Head of caudate nucleus (tissue), 42 donors: ENCODE measurements at places on chromosomes 4 and X.

- DNase-seq = no peak
These were observed 1.3 kb downstream of the NOP14 start for GRCh38 chr4:2961811-2962441.

DNA sequence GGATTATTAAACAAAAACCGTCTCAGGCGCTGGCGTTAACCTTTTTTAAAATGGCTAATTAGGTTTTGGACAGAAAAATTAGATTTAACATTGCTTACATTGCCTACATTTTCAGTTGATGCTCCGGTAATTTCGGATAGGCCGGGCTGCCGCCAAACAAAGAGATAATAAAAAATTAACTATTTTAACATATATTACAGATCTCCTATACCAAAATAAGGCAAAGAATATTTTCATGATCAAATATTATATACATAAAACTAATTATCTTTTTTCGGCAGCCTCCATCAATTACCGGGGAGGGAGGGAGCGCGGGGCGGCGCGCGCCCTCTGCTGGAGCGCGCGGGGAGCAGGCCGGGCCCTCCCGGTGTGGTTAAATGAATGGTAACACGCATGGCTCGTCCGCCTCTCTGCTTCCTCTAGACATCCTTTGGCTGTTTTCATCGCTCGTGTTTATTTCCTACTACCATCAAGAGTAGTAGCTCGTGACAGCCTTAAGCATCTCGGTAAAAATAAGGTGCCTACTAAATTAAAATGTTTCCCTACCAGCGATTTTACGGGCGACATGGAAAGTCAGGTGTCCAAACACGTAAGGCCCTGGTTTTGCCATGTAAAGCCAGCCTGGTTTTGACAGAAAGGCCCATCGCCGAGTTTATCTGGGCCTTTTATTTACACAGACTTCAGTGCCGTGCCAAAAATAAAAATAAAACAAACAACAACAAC is 52.4 kb upstream of the TMEM33 start:
- peak; percentile 28 for DNase-seq

- no peak for DNase-seq
These were observed 182.2 kb upstream of the KCNIP4 start for GRCh38 chr4:22130741-22131140.

DNA sequence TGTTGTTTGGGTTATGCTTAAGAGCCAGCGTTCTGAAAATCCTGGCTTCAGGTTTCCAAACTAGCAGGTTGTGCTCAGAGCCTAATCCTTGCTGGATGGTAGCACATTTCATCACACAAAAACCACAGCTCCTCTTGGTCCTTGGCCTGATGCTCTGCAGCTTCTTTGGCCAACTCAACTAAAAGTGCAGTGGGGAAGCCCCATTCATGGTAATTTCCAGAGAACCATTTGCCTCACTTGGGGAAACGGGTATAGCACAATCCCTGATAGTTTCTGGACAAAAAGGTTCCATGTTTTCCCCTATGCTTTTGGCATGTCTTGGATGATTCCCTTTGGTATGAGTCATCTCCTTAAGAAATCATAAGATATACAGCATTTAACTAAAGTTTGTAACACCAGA is 78.7 kb downstream of the SYNPO2 start:
- no peak for DNase-seq

GRCh38 chr4:123653236-123653635 is 256.6 kb downstream of the SPRY1 start:
- DNase-seq = no peak

GRCh38 chr4:151329217-151330007 is 4.0 kb upstream of the SH3D19 start:
- no peak for DNase-seq

- DNase-seq = no peak
These were observed 11.1 kb downstream of the STARD8 start for GRCh38 chrX:68658530-68658929.

DNA sequence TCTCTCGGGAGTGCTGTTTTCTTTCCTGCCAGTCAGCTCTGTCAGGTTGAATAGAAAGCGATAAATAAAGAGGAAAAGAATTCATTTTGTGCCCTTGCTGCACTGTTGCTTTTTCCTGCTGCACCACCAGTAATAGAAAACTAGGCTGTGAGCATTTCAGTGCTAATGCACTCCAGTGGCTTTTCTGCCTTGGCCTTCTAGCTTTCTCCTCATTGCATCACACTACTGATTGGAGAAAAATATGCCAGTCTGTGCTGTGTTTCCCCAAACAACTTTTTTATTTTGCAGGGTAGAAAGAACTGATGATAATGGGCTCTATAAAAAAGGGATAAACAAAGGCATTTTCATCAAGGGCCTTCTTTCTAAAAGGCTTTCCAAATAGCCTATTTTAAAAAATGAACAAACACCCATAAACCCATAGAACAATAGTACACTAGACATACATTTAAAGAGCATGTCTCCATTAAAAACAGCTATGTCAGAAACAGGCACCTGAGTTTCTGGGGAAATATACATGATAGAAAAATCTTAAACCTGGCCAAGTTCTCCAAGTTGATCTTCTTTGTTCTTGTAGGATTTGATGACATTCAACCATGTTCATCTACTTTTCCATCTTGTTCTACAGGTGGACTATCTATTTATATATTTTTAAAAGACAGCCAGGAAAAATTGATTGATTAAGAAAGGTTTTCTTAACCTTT is 86.3 kb downstream of the GPRIN3 start:
- DNase-seq = no peak

DNA sequence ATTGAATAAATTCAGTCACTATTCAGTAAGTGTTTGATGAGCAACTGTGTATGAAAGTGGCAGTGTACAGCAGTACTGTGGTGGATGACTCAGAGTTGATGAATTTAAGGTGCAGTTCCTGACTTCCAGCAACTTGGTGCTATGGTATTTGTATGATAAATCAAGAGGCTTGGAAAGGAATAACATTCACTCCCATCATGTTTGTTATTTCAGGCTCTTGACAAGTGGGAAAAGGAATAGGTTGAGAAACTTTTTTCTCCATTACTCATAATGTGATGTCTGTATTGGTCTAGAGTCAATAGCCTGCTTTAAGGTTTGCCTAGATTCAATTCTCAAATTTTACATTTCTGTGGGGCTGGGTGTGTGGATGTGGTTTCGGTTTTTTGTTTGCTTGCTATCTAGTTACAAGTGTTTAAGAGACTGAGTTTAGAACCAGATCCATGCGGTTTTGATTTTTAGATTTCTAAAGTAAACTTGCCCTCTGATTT is 35.1 kb upstream of the CYP2U1 start:
- no peak for DNase-seq

DNA sequence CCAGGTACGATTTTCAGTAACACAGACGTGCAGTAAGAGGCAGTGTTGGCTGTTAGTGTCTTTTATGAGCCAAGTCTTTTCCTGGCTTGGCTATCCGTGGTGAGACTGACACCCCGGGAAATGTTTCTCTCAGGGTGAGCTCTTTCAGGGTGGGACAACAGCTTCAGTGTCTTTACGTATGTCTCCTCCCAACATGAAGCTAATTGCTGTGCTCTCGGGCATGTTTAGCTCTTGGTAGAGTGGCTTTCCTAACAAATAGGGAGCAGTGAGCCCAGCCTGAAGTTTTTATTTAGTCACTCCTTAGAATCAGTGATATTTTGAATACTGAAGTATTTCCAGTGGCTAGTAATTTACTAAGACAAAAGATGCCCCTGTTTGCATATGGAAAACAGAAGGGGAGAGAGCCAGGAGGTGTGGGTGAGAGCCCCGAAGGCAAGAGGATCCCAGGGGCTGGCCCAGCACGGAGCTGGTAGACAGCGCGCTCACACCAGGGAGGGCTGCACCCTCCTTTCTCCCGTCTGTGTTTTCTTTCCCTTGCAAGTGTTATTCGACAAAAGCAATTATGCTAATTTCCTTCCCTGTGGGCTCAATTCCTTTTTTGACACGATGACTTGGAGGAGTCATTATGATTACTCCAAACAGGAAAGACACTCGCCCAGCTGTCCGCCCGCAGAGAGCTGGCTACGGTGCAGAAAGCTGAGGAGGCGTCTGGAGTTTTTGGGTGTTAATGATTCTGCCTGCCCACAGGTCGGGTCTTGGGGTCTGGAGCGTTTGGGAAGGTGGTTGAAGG is 47.7 kb downstream of the PDGFRA start:
- no peak for DNase-seq

DNA sequence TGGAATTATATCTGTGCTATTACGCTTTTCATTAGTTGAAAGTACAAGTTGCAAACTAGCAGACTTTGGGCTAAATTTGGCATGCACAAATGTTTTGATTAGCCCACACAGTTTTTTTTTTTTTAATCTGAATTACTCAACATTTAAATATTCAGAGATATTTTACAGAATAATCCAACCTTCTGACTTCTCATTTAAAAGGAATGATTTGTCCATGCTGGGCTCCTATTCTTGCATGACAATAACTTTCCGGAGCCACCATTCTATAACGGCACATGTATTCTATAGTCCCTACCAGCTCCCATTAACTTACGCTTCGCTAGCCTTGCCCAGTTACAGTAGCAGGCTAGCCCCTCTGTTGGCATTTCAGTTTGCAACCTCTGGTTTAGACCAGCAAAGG is 219.3 kb upstream of the FTHL17 start:
- no peak for DNase-seq

DNA sequence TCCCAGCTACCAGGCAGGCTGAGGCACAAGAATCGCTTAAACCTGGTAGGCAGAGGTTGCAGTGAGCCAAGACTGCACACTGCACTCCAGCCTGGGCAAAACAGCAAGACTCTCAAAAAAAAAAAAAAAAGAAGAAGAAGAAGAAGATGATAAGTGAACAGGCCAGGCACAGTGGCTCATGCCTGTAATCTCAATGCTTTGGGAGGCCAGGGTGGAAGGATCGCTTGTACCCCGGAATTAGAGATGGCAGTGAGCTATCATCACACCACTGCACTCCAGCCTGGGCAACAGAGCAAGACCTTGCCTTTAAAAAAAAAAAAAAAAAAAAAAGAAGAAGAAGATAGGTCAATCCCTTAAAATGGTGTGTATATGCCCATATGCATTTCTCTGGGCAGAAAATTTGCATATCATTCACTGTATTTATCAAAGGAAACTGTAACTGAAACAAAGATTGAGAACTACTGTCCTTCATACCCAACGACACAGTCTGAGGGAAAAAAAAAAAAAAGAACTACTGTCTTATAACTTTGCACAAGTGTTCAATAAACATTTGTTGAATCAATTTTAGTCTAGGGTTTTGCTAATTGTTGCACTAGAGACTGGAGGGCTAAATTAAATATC is 2.3 kb downstream of the RFC1 start:
- no peak for DNase-seq
